ENCODE measurements at places on chromosomes 13 and 19.

DNA sequence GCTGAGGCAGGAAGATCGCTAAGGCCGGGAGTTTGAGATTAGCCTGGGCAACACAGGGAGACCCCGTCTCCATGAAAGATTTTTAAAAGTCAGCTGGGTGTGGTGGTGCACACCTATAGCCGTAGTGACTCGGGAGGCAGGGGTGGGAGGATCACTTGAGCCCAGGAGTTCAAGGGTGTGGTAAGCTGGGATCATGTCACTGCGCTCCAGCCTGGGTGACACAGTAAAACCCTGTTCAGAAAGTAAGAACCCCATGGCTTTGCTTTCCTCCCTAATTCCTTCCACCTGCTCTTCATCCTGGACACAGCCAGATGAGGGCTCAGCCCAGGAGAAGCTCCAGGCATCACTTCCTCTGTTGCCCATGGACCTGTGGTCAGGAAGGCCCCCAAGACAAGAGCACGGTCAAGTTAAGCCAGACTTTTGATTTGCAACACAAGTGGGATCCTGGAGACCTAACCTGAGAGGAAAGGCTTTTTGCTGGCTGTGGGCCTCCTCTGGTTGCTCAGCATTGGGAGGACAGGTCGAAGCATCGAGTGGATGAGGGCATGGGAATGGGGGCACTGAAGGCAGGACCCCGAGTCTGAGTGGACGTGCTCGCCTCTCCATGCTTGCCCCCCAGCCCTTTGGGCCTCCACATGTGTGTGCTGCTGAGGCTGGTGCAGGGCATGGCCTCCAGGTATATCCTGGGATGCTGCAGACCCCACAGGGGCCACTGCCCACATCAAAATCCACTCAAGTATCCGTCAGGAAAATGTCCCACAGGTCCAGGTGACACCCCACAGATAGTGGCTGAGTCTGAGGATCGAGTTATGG, 25.4 kb downstream of the TUBA3C start:
- no peak for DNase-seq

- no peak for DNase-seq
These were observed 509.5 kb downstream of the SLITRK1 start for GRCh38 chr13:83372786-83373185.

GRCh38 chr19:28487999-28488398, 725.0 kb downstream of the UQCRFS1 start:
- DNase-seq = no peak

DNA sequence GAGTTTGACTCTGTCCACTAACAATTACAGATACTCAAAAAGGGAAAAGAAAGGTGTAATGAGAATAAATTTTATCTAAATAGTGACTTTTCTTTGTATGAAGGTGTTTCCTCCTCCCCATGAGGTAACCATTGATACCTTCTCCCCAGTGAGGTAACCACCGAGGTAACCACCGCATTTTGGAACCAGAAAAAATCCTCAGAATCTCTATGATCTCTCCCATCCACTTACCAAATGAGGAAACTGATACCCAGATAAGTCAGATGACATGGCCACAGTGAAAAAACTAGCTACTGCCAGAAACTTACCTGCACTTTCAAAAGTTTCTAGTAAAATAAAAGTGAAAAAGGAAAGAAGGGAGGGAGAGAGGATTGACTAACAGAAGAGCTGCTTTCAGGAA, 124.0 kb upstream of the FNDC3A start:
- no peak for DNase-seq

DNA sequence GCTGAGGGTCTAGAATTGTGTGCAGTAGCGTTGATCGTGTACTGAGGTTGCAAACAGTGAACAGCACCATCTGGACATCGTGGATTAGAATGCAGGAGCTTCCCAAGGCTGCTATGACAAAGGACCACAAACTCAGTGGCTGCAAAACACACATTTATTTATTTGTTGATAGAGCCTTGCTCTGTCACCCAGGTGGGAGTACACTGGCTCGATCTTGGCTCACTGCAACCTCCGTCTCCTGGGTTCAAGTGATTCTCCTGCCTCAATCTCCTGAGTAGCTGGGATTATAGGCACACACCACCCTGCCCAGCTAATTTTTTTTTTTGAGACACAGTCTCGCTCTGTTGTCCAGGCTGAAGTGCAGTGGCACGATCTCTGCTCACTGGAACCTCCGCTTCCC, 2.3 kb upstream of the UHRF1 start:
- no peak for DNase-seq

- no peak for DNase-seq
These were observed 11.0 kb downstream of the PAF1 start for GRCh38 chr19:39379865-39380396.

GRCh38 chr13:29582171-29582570, 13.3 kb downstream of the SLC7A1 start:
- no peak for DNase-seq

Measured in NCI-H226 (cell line).